ENCODE measurements at places on chromosomes 7 and 10.

DNA sequence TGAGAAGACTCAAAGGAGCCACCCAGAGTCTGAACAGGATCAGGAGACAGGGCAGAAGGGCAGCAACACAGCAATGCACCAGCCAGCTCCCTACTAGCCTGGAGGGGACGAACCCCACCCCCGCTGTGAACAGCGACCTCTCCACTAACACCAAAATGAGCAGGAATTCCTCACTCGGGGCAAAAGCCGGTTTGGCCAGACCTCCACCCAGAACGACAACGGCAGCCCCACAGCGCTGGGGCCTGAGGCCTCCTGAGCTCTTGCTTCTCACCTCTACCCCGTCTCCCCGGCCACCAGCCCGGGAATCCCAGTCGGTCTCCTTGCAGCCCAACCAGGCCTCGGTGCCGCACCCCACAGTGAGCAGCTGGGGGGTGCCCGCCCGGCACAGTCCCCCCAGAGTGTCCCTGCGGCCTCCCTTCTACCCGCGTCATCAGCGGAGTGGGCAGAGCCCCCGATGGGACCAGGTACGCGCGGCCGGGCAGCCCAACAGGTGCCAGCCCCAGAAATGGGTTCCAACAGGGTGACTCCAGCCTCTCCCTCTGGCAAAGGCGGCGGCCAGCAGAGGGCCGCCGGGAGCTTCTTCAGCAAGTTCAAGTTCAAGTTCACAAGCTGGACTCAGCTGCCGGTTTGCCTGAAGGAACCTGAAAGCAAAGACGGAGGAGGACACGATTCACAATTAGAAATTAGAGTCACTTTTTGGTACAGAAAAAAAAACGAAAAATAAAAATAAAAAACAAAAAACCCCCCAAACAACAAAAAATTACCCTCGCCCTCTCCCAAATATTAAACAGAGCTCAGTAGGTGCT is 129.0 kb downstream of the MARCHF5 start:
- DNase-seq = no peak

GRCh38 chr10:16853201-16853600 is 36.0 kb upstream of the RSU1 start:
- DNase-seq = peak; percentile 20

- DNase-seq = peak; percentile 88
Measured at GRCh38 chr10:30365278-30365677, 16.2 kb upstream of the MTPAP start.

DNA sequence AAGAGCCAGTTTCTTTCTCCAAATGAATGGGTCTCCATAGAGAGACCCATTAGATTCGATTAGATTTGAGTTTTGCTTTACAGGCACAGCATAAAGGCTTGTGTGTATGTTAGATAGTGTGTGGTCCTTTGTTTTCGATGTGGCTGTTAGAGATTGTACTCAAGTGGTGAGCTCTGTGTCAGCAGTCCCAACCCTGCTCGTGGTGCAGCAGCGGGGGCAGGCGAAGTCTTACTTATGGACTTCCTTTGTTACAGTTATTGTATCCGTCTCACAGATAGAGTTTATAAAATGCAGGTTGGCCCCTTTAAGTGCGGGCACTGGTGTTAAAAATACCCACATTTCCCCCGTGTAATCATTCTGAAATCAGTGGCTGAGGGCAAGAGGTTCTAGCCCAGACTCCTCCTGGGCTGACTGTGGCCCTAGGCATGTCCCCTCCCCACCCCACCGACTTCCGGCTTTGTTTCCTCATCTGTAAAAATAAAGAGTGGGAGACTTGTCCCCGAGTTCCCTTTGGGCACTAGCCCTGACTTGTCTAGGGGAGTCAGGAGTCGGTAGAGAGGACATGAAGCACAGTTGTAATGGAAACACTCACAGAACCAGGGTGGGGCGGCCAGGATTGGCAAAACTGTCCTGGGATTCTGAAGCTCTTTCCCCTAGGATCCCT is 28.6 kb downstream of the MTURN start:
- no peak for DNase-seq

DNA sequence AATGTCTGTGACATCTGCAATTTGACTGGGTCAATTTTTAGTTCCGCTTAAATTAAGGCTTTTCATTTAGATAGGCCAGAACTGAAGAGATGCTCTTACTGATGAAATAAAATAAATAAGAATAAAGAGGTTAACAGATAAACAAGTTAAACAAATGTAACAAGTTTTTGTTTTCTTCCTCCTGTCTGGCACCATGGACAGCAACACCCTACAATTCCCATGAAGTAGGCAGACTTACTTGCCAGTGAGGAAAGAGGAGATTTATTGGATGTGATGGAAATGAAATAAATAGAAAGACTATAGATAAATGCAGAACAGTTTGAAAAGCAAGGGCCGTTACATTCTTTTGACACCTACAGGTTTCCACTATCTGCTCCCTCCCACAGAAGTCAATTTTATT is 118.5 kb downstream of the AMPH start:
- peak; percentile 8 for DNase-seq

DNA sequence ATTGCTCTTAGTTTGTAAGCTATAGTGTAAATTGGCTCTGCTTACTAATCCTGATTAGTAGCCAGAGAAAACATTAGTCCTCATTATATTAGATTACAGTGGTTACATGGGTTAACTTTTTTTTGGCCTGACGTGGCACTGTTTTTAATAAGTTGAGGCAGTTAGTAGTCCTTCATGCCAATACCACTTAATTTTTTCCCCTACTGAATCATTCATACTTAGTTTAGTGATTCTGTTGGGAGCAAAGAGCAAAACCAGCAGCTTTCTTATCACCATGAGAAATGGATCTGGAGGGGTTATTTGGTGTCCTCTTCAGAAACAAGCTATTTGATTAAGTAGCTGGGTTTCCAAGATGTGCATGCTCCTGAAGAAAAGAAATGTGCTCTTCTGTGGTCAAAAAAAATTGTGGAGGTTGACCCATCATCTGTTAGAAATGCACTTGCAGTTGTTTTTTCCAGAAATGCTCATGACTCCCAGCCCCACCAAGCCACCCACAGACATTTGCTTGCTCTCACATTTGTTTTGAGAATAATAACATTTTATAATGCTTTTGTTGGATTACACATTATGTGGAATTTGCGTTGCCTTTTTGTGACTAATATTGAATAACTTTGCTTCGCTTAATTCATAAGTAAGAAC is 258.5 kb downstream of the HDAC9 start:
- no peak for DNase-seq

DNA sequence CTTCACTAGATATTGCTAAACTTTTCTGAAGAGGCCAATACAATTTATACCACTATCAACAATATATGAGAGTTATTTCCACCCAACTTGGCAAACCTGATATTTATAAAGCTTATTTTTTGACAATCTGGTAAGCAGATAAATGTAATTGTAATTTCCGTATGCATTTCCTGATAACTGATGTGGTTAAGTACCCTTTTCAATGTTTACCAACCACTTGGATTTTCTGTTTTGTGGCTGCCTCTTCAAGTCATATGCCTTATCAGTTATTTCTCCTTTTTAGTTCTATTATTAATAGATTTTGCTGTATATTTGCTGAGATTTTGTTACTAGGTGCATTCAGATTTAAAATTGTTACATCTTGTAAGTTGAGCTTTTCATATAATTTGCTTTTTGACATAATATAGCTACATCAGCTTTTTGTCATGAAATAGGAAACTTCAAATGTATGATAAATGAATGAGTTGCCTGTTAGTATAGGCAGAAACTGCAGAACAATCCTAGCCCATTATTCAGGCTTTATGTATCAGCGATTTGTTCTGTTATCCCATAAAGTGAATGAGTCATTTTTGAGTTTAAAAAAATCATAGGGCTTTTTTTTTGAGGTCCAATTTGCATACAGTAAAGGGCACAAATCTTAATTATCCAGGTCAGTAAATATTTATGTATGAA is 11.5 kb downstream of the SGPL1 start:
- DNase-seq = peak; percentile 96

DNA sequence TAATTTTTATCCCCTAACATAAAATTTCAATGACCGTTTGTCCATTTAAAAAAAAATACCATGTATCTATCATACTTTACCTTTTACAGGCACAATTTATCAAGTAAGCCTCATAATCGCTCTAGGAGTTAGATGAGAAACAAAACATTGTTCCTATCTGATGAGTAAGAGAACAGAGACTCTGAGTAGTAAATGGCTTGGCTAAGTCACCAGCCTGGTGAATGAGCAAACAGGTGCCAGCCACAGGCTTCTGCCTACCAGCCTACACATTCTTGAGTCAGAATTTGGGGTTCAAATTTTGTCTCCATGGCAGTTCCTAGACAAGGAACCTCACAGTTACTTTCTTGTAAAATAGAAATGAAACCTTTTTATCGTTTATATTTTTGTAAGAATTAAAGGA is 235.4 kb downstream of the HGF start:
- DNase-seq = no peak

- DNase-seq = no peak
Measured at GRCh38 chr7:51950813-51951212, 634.2 kb upstream of the COBL start.

GRCh38 chr7:28981161-28981465 is 23.0 kb upstream of the TRIL start:
- DNase-seq = no peak

GRCh38 chr7:55438085-55438756 is 73.1 kb downstream of the LANCL2 start:
- DNase-seq = no peak

GRCh38 chr7:144854839-144855424 is 19.1 kb upstream of the TPK1 start:
- peak; percentile 53 for DNase-seq

DNA sequence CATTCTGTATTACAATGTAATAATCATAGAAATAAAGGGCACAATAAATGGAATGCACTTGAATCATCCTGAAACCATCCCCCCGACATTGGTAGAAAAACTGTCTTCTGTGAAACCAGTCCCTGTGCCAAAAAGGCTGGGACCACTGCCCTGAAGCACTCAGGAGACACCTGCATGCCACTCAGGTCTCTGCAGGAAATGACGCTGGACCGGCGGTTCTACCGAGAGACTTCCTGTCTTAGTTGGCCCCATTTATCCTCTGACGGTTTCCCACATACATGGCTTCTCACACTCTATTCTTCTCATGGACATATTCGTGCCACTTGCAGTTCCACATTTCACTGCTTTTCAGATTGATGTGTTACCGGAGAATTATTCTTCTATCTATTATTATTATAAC is 617.5 kb downstream of the SDK1 start:
- DNase-seq = no peak

GRCh38 chr10:130345728-130346127 is 209.5 kb downstream of the GLRX3 start:
- DNase-seq = no peak

DNA sequence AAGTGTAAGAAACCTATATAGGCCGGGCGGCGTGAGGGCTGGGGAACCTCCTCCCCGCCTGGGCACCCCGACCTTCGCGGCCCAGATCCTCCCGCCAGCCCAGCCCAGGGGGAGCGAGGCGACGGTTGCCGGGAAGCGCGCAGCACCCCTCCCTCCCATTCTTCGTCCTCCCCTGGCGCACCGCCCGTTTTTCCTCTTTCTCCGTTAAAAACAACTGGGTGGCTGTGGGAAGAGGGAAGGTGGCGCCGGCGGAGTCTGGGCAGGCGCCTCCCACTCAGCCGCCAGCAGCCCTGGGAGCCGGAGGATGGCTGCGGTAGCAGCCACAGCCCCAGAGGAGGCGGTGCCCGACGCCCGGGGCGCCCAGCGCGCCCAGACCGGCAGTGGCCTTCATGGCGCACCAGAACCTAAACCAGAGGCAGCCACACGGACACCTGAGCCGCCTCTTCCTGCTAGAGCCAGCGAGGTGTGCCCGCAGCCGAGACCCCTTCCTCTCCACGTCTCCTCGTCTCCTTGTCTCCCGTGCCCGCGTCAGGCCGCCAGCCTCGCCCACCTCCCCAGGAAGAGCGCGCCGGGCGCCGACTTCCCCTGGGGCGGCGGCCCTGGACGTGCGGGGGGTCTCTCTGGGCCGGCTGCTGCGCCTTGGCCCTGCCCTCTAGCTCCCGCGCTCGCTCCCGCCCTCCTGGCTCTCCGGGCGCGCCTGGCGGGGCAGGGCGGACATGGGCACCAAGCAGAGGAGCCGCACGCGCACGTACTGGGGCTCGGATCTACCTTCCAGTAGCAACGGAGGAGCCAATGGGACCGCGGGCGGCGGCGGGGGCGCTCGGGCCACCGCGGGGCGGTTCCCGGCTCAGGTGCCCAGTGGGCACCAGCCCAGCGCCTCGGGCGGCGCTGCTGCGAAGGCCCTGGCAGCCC is 32.8 kb upstream of the SFTPD start:
- DNase-seq = peak; percentile 97

DNA sequence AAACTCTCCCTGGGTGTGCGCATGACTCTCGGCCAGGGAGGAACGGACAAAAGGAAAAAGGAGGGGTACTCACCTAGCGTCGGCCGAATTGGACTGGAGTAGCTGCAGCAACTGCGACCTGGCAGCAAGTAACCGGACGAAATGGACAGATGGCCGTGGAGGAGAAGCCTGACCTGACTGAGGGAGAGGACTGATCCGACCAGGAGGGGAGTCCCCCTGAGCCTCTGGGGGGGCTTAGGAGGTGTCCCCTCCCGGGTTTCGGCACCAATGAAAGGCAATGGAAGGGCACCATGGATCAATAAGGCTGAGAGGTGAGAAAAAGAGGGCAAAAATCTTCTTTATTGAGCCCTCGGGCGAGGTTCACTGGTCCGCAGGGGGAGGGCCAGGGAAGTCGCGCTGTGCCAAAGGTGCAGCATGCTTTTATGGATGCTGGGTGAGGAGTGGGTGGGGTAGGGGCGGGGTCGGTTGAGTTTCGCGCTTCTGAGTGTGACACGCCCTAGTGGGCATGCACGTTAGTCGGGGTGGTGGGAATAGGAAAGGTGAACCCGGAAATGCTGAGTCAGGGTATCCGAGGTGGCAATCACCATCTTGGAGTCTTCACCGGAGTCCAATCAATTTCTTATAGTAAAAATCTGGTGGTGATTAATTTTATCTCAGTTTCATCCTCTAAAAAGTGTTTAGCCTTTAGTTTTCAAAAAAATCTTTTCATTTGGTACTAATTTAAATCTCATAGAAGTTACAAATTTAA is 638.5 kb upstream of the DPP6 start:
- no peak for DNase-seq

DNA sequence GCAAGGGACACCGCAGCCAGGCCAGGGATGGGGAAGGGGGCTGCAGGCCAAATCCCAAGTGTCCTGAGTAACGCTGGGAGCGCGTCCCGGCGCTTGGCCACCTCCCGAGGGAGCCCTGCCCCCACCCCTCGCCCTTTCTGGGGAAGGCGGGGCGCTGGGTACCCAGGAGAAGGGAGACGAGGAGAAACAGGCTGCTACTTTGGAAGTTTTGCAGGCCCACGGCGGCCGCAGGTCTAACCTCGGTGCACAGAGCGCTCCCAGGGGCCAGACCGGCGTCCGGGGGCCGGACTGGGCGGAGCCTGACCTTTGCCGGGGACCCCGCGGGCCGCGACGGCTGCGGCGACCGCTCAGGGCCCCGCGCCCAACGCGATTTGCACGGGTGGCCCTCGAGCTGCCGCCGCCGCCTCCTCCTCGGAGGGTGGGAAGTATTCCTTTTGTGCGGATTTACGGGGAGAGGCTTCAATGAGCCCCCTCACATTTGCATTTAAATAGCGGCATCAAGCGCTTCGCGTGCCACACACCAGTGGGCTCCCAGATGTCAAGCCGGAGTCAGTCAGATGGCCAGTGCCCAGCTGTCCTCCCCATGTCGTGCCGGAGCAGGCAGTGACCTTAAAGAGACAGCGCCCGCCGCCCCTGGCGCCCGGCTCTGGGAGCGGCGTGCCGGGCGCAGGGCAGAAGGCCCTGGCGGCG is 3.0 kb upstream of the EBF3 start:
- DNase-seq = no peak

All from PC-3 (cell line).